Amygdala (tissue), 56 donors: ENCODE measurements at places on chromosomes 4 and X.

DNA sequence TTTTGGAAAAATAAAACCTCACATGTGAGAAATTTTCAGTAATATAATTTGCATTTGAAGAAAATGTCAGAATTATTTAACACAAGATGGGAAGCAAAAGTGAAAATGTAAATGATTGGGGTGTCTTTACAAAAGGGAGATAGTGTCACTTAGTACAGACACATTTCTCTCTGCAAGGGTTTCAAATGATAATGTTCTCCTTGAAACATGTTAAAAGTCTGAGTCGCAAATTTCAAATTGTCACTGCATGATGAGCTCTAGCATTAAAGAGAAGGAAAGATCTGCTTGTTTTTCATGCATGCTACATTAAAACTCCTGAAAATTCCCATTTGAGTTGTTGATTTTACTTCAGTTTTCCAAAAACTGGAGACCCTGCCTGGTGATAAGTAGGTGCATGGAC, 122.0 kb upstream of the LDB2 start:
- no peak for DNase-seq

DNA sequence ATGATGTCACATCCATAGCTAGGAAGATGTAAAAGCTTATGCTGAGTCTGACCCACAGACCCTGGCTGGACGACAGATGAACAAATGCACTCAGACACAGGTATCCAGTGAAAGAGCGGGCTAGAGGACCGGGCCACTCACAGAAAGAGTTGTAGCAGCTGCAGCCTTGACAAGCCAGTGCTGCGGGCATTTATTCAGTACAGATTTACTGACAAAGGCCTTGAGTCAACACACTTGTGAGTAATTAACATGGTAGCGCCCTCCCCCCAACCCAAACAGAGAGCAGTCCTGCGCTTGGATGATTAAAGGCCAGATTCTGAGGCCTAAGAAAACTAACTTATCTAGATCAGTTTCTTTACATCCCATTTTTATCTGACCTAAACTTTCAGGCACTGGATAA, 244.6 kb downstream of the SPANXN4 start:
- no peak for DNase-seq

- DNase-seq, result no peak
Observed at GRCh38 chr4:914531-914930, 17.6 kb downstream of the GAK start.

- no peak for DNase-seq
Observed at GRCh38 chrX:130426531-130426930, 24.7 kb downstream of the RBMX2 start.

- DNase-seq, result no peak
Observed at GRCh38 chrX:81527881-81528440, 326.1 kb downstream of the SH3BGRL start.

GRCh38 chrX:19075754-19076153, 46.5 kb downstream of the ADGRG2 start:
- DNase-seq, result no peak
